ENCODE measurements at places on chromosomes 7 and 10.
A peak's percentile ranks its signal among the peaks of the same experiment; 100 is the strongest.

- DNase-seq = no peak
These were observed 34.1 kb downstream of the PNLIPRP2 start for GRCh38 chr10:116654816-116655215.

DNA sequence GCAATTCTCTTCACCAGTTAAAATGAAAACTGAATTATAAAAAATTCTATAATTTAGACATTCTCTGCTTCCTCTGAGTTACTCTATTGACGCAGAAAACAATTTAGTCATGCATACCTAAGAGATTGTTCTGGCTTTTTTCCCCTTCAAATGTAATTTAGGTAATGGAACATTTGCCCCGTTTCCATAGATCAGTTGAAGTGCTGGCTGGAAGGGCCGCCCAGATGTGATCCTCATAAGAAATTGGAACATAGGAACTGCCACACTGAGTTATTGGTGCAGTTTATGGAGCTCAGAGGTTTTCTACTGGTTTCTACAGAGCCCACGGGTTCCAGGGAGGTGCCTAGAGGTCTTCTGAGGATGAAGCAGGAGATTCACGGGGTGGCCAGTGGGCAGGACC lies 581.7 kb downstream of the SDK1 start:
- no peak for DNase-seq

DNA sequence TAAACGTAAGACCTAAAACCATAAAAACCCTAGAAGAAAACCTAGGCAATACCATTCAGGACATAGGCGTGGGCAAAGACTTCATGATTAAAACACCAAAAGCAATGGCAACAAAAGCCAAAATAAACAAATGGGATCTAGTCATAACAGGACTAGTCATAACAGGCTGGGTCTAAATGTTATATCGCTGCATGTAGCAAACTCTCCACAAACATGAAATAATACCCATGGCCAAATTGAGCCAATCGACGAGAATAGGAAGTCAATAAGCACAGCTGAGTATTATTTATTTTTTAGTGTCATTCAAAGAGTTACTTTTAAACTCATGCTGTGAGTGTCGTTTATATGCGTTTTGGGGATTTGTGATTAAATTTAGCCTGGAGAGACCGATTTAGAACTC lies 225.1 kb downstream of the TFEC start:
- DNase-seq = peak; percentile 7

DNA sequence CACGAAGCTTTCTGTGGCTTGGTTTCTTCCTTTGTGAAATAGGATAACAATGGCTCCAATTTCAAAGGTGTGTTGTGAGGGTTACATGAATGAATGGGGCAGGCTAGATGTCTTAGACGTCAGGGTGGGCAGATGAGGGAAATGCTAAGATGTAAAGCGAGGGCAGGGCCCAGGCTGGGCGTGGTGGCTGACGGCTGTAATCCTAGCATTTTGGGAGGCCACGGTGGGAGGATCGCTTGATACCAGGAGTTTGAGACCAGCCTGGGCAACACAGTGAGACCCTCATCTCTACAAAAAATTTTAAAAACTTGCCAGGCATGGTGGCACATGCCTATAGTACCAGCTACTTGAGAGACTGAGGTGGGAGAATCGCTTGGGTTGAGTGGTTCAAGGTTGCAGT lies 607.7 kb upstream of the FOXK1 start:
- DNase-seq = no peak

DNA sequence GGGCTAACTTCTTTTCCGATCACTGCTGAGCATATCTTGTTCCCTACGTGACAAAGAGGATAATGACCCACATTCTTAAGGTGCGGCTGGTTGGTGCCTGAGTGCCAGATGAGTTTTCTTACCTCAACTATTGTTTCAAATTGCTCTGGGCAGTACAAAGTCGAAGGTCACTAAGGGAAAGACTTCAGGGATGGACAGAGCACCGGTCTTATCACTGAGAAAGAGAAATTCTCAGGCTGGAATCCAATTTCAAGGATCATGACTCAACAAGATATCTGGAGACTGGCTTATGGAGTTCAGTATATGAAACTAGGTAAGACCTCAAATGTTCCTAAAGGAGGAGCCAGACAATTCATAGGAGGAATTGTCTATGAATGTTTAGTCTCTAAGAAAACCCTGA lies 780.3 kb downstream of the SUGCT start:
- DNase-seq = no peak

- DNase-seq = no peak
These were observed 395.0 kb downstream of the THSD7A start for GRCh38 chr7:11436773-11437524.

DNA sequence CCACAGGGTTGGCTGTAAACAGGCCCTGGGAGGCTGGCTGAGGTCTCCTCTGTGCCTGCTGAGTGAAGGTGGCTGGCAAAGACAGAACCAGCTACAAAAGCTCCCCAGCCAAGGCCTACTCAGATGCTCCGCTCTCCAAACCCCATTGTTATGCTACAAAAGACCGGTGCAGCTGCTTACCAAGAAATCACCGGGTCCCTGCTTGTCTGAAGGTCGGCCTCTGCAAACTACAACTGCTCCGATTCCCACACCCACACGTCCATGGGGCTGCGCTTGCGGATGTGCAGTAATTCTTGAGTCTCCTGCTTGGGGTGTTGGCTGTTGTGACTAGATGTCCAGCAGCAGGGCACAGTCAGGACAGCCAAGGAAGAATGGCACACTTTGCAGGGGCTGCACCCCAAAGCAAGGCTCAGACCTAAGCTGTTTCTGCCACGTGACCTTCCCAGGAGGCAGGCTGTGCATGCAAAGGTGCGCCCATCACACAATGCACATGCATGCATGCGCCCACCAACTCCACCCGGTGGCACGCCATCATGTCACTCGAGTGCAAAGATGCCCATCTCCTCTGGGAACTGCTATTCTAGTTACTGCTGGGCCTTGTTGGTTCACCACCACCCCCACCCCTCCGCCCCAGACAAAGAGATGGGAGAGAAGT lies 97.8 kb downstream of the OAT start:
- DNase-seq = no peak

- DNase-seq = no peak
These were observed 178.0 kb downstream of the POLR1F start for GRCh38 chr7:19530852-19531251.

- DNase-seq = peak; percentile 96
These were observed 142.0 kb upstream of the PRKCQ start for GRCh38 chr10:6721964-6722615.

- no peak for DNase-seq
These were observed 32.0 kb upstream of the CFAP46 start for GRCh38 chr10:132974249-132974796.

GRCh38 chr10:7300384-7300971 lies 110.4 kb downstream of the SFMBT2 start:
- peak; percentile 38 for DNase-seq

DNA sequence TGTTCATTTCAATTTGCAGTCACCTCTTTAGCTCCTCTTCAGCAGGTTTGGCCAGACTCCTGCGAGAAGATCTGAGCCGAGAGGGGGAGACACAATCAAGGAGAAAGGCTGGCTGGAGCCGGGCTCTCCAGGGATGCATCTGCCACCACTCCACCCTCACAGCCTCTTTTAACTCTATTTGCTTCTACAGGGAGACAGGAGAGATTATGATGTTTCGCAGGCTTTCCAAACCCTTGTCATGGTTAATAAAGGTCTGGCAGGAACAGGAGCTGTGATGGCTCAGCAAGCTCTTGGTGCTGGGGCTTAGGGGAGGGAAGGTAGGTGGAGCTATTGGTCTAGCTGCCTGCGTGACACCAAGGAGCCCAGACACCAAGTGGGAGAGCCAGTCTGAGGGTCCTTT lies 448.1 kb upstream of the PODXL start:
- DNase-seq = peak; percentile 63

GRCh38 chr7:2750004-2750407 lies 62.0 kb downstream of the AMZ1 start:
- no peak for DNase-seq

- DNase-seq = no peak
These were observed 14.7 kb downstream of the SRI start for GRCh38 chr7:88205179-88205578.

GRCh38 chr10:33115738-33116719 lies 158.0 kb upstream of the ITGB1 start:
- DNase-seq = peak; percentile 63

- DNase-seq = peak; percentile 33
These were observed 243.8 kb downstream of the DYNC1I1 start for GRCh38 chr7:96016056-96016586.

- DNase-seq = no peak
These were observed 407 bp downstream of the ELN start for GRCh38 chr7:74028321-74028838.

- DNase-seq = no peak
These were observed 109.1 kb downstream of the DNAJB6 start for GRCh38 chr7:157445956-157446295.

DNA sequence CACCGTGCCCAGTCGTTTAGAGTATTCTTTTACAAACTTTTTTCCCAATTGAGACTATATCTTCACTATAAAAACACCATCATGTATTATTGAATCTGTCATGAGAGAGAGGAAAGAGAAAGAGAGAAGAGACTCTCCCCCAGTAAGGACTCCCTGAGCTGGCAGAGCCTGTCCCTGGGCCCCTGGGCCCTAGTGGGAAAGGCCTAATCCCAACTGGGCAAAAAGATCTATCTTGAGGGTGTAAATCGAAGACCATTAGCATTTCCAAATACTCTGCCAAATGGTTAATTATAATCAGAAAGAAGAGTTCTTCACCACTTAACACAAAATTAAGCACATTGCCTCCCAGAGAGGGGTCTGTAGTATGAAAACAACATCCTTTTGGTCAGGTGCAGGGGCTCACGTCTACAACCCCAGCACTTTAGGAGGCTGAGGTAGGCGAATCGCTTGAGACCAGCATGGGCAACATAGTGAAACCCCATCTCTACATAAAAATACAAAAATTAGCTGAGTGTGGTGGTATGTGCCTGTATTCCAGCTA lies 108.2 kb downstream of the SKIDA1 start:
- DNase-seq = no peak

GRCh38 chr7:145212050-145212449 lies 376.2 kb upstream of the TPK1 start:
- no peak for DNase-seq

GRCh38 chr10:125774581-125775191 lies 935 bp downstream of the MMP21 start:
- no peak for DNase-seq

DNA sequence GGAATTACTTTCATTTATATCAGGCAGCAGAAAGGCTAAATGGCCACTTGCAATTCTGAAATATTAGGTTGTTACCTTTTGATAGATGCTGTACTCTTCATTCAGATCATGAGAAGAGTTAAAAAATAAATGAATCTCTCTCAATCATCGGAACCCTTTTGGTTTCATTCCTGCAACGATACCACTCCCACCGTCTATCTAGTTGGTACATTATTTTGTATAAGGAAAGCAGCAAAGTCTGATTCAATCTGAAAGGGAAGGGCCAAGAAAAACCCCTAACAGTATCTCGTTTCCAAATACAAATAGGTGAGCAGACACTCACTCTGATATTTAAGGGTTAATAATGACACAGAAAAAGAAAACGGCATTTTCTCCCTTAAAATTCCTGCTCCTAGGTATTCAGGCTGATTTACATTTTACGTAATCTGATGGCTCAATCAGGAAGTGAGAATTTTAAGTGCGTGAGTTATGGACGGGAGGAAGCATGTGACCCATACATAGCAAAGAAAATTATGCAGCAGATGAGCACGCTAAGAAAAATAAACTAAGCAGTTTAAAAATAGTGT lies 209.4 kb upstream of the KLF14 start:
- peak; percentile 75 for DNase-seq

DNA sequence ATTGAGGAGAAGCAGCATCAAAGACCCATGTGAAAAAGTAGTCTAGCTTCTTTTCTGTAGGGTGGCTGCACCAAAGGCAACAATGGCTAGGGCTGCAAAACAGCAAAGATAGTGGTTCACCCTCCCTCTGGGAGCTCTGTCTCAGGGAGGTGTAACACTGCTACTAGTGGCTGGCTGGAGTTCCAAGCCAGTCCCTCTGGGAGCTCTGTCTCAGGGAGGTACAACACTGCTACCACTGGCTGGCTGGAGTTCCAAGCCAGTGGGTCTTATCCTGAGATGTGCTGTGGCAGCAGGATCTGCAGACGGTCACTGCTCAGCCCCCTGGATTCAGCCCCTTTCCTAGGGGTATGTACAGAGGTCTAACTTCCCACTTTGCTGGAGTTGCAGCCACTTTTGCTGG lies 37.9 kb upstream of the TMEM140 start:
- no peak for DNase-seq

DNA sequence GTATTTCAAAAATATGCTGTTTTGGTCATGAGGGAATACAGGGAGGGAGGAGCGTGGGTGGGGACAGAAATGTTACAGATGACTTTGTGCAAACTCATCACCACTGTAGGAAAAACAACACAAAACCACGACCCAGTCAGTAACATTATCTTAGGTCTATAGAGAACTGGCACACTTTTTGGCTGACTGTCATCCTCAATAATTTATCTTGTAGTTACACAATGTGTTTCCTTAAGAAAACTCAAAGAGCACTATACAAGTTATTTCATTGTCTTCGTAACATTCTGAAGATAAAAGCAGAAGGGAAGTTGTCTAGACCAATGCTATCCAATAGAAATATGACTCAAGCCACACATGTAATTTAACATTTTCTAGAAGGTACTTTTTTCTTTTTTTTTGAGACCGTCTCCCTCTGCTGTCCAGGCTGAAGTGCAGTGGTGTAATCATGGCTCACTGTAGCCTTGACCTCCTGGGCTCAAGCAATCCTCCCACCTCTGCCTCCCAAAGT lies 16.9 kb upstream of the CDK14 start:
- DNase-seq = peak; percentile 89

DNA sequence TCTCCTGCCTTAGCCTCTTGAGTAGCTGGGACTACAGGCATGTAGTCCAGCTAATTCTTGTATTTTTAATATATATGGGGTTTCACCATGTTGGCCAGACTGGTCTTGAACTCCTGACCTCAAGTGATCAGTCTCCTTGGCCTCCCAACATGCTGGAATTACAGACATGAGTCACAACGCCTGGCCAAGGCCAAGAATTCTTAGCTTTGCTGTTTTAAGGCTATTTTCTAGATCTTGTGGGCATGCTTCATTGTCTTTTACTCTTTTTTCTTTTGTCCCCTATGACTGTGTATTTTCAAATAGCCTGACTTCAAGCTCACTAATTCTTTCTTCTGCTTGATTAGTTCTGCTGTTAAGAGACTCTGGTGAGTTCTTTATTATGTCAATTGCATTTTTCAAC lies 56.4 kb upstream of the TAS2R16 start:
- DNase-seq = no peak

- DNase-seq = no peak
These were observed 22.5 kb upstream of the ADRB1 start for GRCh38 chr10:114021154-114021553.

- peak; percentile 89 for DNase-seq
These were observed 6.6 kb downstream of the C10orf90 start for GRCh38 chr10:126663880-126664279.
